ENCODE measurements at places on chromosomes 16 and 17.
A peak's percentile ranks its signal among the peaks of the same experiment; 100 is the strongest.

GRCh38 chr16:62041401-62041800 lies 5.2 kb upstream of the CDH8 start:
- DNase-seq, result peak; percentile 34

GRCh38 chr17:7248796-7249195 lies 2.7 kb downstream of the CTDNEP1 start:
- no peak for DNase-seq

- DNase-seq, result no peak
Observed at GRCh38 chr16:77652399-77652798, 69.9 kb upstream of the NUDT7 start.

GRCh38 chr17:28041844-28042656 lies 427 bp upstream of the NLK start:
- DNase-seq, result no peak

DNA sequence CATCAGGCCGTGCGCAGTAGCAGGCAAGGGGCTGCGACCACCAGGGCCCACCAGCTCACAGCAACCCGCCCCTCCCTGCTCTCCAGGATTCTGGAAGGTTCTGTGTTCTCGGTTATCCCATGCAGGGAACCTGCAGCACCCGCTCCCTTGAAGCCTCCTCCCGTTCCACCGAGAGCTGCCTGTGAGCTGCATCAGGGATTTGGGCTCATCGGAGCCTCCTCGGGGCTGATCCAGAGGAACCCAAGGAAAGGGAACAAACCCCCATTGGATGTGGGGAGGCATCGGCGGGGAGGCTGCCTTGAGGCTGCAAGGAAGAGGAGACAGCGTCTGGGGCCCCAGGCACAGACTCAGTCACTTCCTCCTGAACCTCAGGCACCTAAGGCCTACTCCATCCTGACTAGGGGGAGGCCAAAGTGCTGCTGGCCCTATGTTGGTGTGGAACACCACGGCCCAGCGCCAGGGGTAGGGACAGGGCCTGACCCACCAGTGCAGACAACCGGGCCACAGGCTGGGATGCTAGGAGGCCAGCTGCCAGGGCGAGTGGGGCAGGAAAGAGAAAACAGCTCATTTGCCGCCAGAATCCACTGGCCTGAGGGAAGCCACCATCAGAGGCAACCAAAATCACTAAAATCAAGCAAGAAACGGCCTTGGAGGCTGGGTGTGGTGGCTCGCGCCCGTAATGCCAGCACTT lies 14.4 kb upstream of the LGALS3BP start:
- DNase-seq, result no peak
